Right lung (tissue), 10 donors: ENCODE measurements at places on chromosomes 3 and 15. TPM values are rescaled to one million over a fixed set of nuclear protein-coding genes. Genes with fewer than 3 reads are reported as not detected.

LYSMD2 gene
- 6.9 TPM for polyA plus RNA-seq

GUCA1C gene
- not detected for polyA plus RNA-seq

GRCh38 chr3:136658946-136659682, 93.1 kb downstream of the STAG1 start:
- DNase-seq: peak; percentile 60

GRCh38 chr15:85494048-85494777, 113.8 kb downstream of the AKAP13 start:
- no peak for DNase-seq

GRCh38 chr3:130929804-130930203, 35.9 kb downstream of the ATP2C1 start:
- no peak for DNase-seq

- no peak for DNase-seq
Measured at GRCh38 chr3:188712248-188712924, 459.4 kb upstream of the TPRG1 start.

GRCh38 chr3:161291191-161291901, 70.2 kb downstream of the NMD3 start:
- DNase-seq: no peak
